ENCODE measurements at places on chromosomes 12 and 14. TPM values are rescaled to one million over a fixed set of nuclear protein-coding genes. Genes with fewer than 3 reads are reported as not detected.

Gene ERH
- 138 TPM for total RNA-seq

Gene SLC16A7
- 22.9 TPM for total RNA-seq

Gene PZP
- total RNA-seq = 3.8 TPM

Gene CLEC9A
- 0.12 TPM for total RNA-seq

Gene SLC2A3
- total RNA-seq = 112 TPM

DNA sequence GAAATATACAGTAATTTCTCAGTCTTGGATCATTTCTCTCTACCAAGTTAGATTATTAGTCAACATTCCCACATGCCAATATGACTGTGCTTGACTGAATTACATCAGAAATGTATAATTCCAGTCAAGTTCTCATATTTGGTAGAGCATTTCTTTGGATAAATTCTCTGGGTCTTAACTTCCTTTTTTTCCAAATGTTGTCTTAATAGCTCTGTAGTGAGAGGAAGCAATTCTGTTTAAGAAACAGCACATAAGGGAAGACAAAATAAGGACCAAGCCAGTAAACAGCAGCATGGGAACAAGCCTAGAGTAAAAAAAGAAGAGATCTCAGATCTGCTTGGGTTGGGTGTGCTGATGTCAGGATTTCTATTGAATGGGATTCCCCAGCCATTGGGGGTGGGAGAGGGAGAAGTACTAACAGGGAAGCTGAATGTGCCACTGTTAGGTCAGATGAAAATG lies 14.2 kb upstream of the DYRK2 start:
- DNase-seq = no peak

DNA sequence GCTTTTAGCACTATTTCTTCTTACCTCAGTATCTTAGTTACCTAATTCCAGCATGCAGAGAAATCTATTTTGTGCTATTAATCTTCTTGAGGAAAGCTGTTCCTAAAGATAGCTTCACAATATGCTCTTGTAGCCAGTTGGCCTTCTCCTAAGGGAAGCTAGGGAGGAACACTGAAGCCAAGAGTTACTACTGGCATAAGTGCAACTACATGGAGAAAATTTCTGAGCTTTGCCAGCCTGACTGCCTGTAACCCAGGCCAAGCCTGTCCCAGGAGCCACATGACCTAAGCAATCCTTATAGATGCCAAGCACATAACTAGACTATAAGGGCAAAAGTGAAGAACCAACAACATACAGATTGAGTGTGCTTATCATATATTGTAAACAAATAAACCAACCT lies 890.2 kb downstream of the FLRT2 start:
- DNase-seq = no peak

GRCh38 chr12:10453156-10453555 lies at the start of gene KLRC1:
TSS of gene KLRC1 (minus strand) at chr12:10453377. CDS start at chr12:10451156, 2,221 bp downstream.
- DNase-seq = no peak

DNA sequence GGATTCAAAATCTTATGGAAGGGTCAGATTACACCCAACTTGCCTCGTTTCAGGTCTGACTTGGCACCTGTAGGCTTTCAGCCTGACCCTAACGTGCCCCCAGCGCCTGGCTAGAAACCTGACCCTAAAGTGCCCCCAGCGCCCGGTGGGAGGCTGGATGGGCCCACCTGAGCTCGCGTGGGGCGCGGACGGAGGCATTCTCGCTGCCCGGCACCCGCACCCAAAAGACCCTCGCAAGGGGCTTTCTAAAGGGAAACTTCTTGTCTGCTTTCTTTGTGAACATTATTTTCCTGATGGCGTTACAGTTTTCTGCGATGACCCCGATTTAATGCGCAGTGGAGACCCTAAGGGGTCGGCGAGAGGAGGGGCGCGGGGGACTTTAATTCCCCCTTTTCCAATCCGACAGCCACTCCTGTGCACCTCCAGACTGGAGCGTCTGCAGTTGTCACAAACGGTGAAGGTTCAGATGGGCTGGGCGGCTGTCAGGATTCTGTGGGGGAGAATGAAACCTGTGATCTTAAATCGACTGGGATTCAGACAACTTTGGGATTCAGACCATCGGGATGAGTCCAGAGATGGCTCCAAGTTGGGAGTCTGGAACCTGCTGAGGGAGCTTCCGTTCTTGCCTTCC lies 751 bp upstream of the HRK start:
- no peak for DNase-seq

- DNase-seq = peak; percentile 11
These were observed 10.7 kb upstream of the SLC6A13 start for GRCh38 chr12:273382-273781.

All from lung (tissue), 17 donors.